ENCODE measurements at places on chromosomes 3 and 15.

DNA sequence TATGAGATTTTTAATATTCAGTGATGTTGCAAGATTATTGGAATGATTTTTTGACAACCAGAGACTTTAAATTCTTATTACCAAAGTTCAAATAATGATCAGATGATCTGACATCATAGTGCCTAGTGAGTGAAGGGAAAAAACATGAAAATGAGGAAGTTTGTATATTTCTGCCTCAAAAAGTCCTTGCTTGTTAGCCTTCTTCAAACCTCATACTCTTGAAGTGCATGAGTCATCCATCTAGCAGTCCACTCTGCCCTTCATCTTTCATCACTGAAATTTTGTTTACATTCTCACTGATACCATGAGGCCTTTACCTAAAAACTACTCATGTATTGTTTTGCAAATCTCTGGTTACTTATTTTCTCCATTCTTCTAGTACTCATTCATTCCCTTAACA, 23.9 kb upstream of the OR5H6 start:
- DNase-seq, result no peak

DNA sequence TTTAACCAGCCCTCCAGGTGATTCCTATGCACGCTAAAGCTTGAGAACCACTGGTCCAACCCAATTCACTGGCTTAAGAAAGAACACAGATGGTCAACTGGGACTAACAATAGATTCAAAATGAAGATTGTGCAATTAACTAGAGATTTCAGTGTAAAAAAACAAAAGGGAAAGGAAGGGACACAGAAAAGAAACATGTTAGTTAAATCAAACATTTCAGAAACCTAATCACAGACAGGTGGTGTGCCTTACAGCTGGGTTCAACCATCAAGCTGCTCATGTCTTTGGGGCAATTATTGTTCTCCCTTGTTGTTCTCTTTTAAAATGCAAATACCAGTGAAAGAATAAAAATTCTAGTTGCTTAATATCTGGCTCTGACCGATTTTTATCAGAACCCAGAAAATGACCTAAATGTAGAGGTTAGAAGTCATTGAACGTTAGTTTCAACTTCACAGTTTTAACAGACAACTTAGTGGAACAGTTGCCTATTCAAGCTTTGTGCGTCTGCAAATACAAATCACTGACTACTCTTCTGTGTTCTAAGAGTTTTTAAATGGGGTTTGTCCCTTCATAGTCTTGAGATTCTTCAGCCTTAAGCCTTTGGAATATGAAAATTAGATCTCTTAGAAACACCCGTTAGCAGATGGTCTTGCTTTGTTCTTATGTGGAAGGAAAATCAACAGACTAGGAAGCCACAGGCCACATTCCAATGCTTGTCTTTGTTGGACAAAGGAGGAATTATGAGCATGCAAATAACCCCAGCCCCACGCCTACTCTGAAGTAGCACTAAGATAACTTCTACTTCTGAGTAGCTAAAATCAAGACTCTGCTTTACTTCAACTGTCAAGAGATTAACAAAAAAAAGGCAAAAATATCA, 223.4 kb downstream of the ATP8B4 start:
- DNase-seq, result no peak

DNA sequence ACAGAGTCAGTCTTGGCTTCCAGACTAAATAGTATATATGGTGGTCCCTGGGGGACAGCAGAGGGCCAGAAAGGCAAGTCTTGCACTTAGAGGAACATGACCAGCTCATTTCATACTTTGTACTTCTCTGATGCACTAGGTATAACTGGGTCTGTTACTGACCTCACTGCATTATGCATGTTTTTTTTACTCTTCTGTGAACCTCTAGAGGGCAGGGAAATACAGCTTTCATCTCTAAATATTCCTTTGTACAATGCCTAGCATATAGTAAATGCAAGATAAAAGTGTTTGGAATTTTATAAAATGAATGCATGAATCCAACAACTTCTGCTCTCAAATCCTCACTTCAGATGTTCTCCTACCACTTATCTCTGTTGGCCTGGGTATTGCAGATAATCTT, 23.4 kb upstream of the ARL14 start:
- DNase-seq, result no peak

GRCh38 chr15:77456746-77457145, 36.1 kb downstream of the HMG20A start:
- no peak for DNase-seq

- peak; percentile 45 for DNase-seq
Observed at GRCh38 chr15:81296673-81297072, 27.3 kb downstream of the STARD5 start.

DNA sequence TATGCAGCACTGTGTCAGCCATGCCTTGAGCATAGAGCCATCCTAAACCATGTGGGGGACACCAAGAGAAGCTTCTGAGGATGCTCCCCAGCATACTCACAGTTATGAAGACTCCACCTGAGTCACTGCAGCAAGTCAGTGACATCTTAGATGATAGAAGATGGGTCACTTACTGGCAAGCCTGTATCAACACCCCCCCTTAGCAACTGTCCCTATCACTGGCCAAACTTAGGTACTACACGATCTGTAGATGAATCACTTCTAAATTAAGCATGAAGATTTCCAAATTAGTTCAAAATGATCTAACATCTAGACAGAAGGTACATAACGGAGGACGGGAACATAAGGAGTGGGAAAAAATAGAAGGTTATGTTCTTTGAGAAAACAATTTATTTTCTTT, 13.2 kb upstream of the LMCD1 start:
- no peak for DNase-seq

- no peak for DNase-seq
Observed at GRCh38 chr15:25431836-25432561, 6.8 kb downstream of the UBE3A start.

Data from T-helper 2 cell (primary cell).